ENCODE measurements at places on chromosomes 2 and 18.

GRCh38 chr18:54906331-54907185 lies 52.7 kb downstream of the CCDC68 start:
- DNase-seq: no peak

DNA sequence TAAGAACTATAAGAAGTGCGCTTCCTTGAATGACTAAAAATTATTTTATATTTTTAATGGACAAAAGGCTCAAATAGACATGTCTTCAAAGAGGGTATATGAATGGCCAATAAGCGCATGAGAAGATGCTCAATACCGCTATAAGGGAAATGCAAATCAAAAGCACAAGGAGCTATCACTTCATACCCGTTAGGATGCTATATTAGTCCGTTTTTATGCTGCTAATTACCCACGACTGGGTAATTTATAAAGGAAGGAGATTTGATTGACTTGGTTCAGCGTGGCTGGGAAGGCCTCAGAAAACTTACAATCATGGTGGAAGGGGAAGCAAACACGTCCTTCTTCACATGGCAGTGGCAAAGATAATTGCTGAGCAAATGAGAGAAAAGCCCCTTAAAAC lies 20.5 kb upstream of the PPP4R1 start:
- no peak for DNase-seq

DNA sequence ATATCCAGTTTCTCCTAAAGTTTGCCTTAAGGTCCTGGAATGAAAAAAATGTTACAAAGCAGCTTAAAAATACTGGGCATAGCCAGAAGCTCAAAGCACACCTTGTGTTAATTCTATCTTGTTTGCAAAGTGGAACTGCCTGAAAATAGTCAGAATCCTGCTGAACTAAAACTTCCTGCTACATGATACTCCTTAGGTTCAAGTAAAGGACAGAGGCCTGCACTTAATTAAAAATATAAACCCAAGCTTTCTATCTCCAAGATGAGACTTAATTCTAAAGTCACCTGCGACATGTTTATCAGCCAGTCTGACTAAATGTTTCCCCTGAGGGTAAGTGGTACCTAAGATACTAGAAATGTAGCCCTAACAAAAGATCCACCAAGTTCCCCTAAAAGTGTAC lies 103.4 kb downstream of the CHST9 start:
- no peak for DNase-seq

- DNase-seq: no peak
These were observed 147.1 kb downstream of the NOL4 start for GRCh38 chr18:34077599-34077998.
